ENCODE measurements at places on chromosomes 4 and X. TPM values are rescaled to one million over a fixed set of nuclear protein-coding genes. Genes with fewer than 3 reads are reported as not detected.

Gene ERCC6L
- 3.5 TPM for polyA plus RNA-seq

GRCh38 chr4:140955641-140956040 lies 177.6 kb downstream of the RNF150 start:
- no peak for DNase-seq

DNA sequence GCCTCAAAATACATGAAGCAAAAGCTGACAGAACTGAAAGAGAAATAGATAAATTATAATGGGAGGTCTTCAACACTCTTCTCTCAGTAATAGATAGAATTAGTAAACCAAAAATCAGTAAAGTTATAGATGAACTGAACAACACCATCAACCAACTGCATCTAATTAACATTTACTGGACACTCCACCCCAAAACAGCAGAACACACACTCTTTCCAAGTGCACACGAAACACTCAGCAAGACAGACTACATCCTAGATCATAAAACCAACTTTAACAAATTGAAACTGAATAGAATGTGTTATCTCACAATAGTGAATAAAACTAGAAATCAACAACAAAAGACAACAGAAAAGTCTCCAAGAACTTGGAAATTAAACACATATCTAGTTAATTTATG lies 25.1 kb upstream of the TCEAL4 start:
- DNase-seq: no peak

DNA sequence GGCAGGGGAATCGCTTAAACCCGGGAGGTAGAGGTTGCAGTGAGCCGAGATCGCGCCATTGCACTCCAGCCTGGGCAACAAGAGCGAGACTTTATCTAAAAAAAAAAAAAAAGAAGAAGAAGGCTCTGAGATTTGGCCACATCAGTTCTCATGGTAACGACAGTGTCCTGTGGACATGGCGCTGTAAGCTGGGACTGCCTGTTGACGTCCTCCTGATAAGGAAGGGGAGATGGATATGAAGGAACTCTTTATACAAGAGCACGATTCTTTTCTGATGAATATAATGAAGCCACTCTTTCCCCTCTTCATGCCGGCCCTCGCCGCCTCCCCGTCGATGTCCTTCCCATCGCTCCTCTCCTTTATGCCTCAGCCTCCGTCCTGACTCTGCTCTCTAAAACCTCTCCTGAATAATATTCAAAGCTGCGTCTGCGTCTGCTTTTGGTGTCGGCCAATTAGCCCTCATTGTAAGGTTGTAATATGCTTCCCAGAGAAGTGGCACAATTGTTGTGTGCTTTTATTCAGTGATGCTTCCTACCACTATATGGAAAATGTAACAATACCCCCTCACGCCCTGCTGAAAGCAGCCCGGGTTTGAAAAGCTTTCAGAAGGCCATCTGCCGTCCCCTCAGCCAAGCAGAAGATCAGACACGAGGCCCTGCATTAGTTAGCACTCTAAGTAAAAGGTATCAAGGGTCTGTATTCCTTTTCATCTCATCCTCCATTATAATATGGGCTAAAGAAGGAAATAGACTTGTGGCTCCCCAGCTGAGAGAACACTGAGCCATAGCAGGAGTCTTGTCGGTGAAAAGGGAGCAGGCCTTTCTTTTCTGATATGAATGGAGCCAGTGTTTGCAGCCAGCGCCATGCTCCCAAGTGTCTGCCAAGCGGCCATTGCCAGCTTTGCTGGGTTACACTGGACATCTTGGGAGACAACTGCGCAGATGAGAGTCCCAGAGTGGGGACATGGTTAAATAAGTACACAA lies 22.1 kb upstream of the SCOC start:
- no peak for DNase-seq

Gene PRDM5
- polyA plus RNA-seq: 16.0 TPM

Gene PAGE5
- not detected for polyA plus RNA-seq

Gene TMEM175
- 20.6 TPM for polyA plus RNA-seq

Gene FABP2
- polyA plus RNA-seq: 1.4 TPM

- no peak for DNase-seq
Measured at GRCh38 chr4:168710353-168710946, 213.6 kb downstream of the PALLD start.

DNA sequence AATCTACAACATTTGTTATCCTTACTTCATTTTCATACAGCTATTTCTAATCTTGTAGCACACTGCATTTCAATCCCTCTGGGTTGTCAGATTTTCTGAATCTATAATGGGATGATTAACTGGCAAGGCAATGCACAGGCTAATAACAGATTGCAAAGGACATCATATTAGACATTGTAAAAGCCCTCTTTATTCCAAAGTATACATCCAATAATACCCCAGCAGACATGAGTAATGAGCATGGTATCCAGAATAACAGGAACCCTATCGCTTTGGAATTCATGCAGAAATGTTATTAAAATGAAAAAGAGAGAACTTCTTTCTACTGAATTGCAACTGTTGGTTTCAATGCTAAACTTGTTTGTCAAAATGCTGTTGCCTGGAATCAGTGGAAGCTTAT lies 122.9 kb downstream of the C4orf33 start:
- DNase-seq: no peak

GRCh38 chr4:56990109-56990905 lies 11.6 kb downstream of the POLR2B start:
- DNase-seq: no peak

- DNase-seq: no peak
Measured at GRCh38 chrX:139141370-139141769, 389.2 kb upstream of the F9 start.

DNA sequence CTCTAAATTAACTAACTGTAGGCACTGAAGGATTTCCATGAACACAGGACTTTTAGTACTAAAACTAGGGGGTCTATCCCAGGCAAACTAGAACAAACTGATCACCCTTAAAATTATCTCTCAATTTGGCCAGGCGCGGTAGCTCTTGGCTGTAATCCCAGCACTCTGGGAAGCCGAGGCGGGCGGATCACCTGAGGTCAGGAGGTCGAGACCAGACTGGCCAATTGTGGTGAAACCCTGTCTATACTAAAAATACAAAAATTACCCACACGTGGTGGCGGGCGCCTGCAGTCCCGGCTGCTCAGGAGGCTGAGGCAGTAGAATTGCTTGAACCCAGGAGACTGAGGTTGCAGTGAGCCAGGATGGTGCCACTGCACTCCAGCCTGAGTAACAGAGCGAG lies 436.6 kb downstream of the RPA4 start:
- no peak for DNase-seq

DNA sequence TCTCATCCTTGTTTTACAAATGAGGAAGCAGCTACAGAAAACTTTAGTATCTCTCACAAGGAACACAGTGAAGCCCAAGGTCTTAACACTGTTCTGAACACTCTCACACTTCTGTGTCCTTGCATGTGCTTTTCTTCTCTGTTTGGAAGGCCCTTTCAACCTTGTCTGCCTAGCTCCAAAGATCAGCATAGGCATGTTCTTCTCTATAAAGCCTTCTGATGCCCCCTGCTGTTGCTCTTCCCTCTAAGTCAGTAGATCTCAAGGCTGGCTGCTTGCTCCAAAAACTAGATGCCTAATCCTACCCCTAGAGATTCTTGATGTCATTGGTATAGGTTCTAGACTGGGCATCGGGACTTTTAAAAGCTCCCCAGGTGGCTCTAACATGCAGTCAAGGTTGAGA lies 5.9 kb downstream of the APOO start:
- peak; percentile 53 for DNase-seq

DNA sequence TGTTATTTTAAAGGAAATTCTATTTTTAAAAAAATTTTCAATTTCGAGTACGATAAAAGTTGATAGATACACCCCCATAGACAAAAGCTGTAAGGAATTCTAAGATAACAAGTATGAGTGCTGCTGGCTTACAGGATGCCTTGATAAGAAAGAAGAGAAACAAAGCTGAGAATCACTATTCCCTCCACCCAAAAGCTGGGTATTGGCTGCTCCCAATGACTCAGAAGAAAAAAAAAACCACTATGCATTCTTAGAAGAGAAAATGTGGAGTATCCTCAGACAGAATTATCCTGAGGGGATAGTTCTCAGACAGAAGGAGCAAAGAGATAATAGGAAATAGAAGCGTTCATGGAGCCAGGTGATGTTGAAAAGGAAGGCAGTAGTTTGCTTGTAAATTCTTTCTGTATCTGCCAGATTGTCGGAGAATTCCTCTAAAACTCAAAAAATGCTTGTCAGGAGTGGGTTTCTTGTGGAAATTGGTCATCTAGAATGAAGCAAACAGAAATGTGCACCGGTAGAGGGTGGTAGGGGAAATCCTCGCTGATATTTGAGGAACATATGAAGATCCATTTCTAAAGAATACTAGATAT lies 217.5 kb upstream of the ADAMTS3 start:
- no peak for DNase-seq

Gene CCNI
- 470 TPM for polyA plus RNA-seq

Gene NAT8L
- polyA plus RNA-seq: 6.2 TPM

Gene EVC2
- polyA plus RNA-seq: 8.7 TPM

GRCh38 chr4:182425302-182425701 lies 182.1 kb downstream of the TENM3 start:
- no peak for DNase-seq

Gene ITM2A
- 73.6 TPM for polyA plus RNA-seq

Gene VCX3A
- 0.20 TPM for polyA plus RNA-seq

All from renal cortex interstitium (tissue), 15 donors.